Cortex of kidney (tissue), 1 donor: ENCODE measurements at places on chromosomes 6 and 20.

DNA sequence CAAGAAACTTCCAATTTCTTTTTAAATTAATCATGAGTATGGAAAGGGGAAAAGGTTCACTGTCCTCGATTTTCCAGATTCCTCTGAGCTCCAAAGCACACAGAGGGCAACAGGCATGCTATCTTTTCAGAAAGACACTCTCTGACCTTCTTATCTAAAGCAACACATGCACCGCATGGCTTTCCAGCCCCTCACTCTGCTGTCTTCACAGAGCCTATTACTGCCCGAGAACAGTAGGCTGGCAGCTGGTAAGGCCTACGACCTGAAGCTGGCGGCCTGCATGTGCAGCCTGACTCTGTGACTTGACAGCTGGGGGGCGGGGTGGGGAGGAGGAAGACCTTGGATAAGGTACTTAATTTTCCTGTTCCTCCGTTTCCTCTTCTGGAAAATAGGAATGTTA lies 86.3 kb downstream of the ELOVL4 start:
- DNase-seq: no peak

DNA sequence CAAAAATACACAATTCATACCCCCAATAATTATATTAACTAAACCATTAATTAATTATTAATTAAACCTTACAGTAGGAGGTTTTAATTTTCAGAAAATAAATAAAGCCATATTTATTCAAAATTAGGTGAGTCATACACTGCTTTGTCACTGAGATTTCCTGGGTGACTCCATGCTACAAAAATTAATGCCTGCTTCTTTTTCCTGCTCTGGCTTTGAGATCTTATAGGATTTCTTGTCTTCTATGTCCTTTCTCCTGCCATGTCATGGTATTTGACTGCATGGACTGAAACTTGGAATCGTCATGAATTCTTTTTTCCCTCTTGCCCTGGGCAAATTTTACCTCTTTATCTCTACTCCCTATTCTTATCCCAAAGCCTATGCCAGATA lies 133.2 kb downstream of the PHACTR1 start:
- no peak for DNase-seq

DNA sequence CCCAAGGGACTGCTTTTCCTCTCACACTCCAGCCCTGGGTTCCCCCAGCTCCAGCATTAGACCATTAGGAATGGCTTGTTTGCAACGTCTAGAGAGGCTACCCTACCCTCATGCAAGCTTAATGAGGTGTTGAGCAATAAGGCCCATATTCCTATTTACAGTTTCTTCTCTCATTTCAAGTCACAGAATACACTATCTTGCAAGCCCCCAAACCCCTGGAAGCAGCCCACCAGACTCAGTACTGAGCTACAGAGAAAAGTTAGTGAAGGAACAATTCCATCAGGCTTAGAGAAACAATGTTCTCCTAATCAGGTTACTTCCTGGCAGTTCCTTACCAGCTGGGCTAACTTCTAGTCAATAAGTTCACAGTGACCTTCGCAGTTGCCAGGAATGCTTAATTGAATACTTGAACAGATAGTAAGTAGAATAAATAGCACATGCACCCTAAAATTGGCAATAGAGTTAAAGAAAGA lies 606.5 kb upstream of the NOX3 start:
- no peak for DNase-seq

DNA sequence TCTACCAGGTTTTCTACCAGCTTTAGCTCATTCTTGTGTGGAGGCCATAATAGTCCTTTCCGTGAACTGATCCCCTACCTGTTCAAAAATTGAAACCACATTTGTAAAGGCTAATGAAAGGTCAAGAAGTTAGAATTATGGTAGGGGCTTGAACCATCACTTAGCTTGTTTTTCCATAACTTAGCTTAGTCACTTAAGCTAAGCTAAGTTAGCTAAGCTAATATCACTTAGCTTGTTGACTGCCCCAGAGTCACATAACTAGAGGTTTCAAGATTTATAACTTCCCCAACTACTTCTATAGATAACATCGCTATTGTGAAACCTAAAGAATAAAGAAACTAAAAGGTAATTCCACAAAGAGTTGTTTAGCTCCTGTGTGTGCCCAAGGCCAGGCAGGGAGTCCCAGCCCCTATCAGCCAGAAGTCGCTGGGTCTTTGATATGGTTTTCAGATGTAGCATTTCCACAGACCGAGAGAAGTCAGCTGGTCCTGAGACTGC lies 131.8 kb downstream of the VEGFA start:
- no peak for DNase-seq
